ENCODE measurements at places on chromosomes 16 and 17.

- no peak for DNase-seq
Measured at GRCh38 chr16:20726661-20727060, 15.0 kb downstream of the THUMPD1 start.

DNA sequence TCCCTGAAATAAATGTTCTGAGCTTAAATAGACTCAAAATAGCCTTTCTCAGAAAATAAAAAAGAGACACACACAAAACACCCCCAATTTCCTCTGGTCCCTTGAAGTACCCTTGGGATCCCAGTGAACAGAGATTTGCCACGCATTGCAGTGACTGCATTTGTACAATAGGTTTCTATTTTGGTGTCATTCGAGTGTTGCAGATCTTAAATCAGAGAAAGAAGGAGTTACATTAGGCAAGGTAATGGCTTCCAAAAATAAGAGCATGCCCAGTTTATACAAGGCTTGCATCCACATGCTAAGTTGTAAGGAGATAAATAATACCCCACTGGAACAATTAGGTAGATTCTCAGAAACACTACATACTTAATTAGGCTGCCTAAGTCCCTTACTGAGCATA lies 2.2 kb downstream of the TOX3 start:
- DNase-seq: no peak

GRCh38 chr16:63913290-63913689 lies 1208.6 kb downstream of the CDH11 start:
- DNase-seq: no peak

GRCh38 chr16:28503470-28504259 lies 3.0 kb downstream of the IL27 start:
- DNase-seq: no peak

DNA sequence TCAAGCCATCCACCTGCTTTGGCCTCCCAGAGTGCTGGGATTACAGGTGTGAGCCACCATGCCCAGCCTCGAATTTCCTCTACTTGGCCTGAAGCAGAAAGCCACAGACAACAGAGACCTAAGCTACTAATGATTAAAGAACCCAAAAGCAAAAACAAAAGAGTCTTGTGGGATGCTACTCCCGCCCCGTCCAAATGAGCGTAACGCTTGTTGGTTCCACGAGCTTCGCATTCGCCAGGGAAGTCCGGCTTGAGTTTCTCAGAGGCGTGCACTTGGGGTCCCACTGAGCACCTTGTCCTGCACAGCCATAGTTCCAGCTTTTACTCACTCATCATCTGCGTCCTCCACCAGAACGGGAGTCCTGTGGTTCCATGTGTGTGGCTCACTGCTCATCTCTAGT lies 16.0 kb downstream of the CEP295NL start:
- DNase-seq: no peak

- DNase-seq: no peak
Measured at GRCh38 chr17:30433514-30433913, 43.7 kb upstream of the GOSR1 start.

- no peak for DNase-seq
Measured at GRCh38 chr16:46922239-46922638, 38.1 kb downstream of the GPT2 start.

Measured in mucosa of descending colon (tissue), 3 donors.